ENCODE measurements at places on chromosomes 1 and 21.
A peak's percentile ranks its signal among the peaks of the same experiment; 100 is the strongest.

- no peak for DNase-seq
Measured at GRCh38 chr1:12094180-12094579, 31.1 kb downstream of the TNFRSF8 start.

DNA sequence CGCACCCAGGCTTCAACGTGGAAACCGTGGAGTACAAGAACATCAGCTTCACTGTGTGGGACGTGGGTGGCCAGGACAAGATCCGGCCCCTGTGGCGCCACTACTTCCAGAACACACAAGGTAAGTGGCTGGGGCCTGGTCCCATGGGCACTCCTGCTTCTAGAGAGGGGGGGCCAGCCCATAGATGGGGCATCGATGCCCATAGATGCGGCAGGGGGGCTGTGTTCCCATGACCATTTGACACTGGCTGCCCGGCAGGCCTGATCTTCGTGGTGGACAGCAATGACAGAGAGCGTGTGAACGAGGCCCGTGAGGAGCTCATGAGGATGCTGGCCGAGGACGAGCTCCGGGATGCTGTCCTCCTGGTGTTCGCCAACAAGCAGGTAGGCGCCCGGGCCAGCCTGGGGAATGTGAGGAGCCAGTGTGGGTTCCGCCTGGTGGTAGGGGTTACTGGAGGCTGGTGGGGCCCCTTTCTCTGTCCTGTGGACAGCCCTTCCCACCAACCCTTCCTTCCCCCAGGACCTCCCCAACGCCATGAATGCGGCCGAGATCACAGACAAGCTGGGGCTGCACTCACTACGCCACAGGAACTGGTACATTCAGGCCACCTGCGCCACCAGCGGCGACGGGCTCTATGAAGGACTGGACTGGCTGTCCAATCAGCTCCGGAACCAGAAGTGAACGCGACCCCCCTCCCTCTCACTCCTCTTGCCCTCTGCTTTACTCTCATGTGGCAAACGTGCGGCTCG lies 5.6 kb downstream of the C1orf35 start:
- DNase-seq = no peak

DNA sequence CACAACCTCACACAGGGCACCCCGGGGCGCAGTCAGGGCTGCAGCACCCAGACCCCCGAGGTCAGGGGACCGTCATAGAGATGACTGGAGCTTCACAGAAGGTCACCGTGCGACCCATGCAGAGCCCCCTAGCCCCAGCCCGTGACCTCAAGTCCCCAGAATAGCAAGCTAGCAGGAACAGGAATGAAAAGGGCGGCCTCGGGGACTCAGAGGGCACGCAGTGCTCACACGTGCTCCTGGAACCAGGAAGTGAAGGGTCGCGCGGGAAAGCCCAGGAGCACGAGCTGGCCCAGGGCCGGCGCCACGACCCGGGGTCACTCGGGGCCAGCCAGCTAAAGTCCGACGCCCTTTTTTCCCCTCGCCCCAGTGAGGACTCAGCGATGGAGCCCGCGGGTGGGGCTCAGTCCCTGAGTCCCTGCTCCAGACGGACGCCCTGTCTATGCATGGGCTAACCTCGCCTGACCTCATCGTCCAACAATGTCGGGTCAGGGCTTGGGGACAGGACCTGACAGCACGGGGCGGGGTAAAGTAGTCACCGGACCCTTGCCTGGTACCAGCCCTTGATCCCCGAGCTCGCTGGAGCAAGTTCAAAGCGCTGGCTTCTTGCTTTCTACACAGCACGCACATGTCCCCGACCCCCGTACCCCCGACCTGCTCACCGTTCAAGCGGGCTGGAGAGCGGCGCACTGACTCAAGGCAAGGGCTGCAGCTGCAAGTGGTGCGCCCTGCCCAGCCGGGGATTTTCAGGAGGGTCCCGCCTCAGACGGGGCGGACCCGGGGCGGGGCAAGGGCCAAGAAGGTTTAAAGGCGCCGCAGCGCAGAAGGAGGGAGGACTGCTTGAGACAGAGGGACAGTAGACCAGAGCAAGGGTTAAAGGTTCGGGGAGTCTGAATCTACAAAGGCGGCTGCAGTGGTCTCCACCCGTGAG lies at the start of gene TAGLN2:
TSS of gene TAGLN2 (minus strand) at position 717 of the 928 bp plus-strand sequence. CDS start 4,998 bp downstream, outside the sequence.
- DNase-seq = peak; percentile 98

GRCh38 chr1:21706151-21706835 lies 37.1 kb upstream of the RAP1GAP start:
- DNase-seq = no peak

DNA sequence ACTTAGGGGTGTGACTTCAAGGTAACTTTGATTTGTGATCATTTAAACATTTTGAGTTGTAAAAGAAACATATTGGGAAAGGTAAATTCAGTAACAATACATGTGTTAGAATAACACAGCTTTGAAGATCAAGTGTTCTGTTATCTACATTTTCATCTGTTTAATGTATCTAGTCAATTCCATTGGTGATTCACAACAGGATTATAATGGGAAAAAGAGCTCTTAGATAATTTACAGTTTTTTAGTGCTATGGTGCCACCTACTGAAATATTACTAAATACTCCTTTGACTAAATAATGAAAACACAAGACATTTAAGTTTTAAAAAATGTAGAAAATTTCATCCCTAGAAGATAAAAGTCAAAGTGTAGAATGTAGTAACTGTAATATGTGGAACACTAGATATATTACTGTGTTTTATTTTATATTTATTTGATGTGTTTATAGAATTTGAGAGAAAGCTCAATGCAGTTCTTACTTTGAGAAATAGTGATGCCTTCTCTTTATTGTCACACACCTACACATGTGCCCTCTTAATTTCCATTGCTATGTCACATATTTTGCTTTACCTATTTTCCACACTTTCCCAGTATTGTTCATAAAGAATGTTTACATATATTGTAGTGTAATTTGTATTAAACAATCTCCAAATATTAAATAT lies 47.4 kb downstream of the PTPRC start:
- DNase-seq = peak; percentile 68

DNA sequence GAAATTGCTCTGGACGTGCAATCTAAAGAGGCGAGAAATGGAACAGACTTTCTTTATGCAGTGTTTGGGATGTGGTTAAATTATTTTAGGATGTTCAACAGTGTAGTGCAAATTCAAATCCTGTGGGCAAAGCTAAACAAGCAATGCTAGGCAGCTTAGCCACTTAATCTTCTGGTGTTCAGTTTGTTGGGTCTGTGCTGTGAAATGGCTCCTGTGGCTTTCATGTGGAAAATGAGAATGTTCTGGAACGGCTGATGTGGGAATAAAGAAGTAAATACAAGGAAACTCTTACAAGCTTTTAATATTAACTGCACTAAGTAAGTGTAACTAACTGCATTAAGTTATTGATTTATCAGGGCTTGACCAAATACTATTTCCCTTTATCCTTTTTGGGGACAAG lies 766.6 kb downstream of the ADGRL2 start:
- DNase-seq = no peak

GRCh38 chr1:232291681-232292080 lies 338.3 kb downstream of the SIPA1L2 start:
- no peak for DNase-seq

DNA sequence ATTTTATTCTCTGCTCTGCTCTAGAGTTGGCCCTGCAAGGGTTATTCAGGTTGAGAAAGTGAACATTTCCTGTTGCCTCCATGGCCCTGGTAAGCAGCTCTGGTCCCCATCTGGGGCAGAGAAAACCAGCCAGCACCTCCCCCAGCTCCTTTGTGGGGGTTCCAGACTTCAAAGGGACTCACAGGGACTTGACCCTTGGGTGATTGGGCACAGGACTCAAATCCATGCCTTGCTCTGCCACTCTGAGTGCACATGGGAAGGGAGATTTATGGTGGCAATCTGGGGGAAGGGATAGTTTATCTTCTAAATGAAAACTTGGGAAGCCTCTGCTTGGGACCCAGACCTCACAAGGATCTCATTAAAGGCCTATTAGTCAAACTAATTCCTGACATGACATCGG lies 212.8 kb downstream of the FOXD2 start:
- DNase-seq = no peak

GRCh38 chr1:201229771-201230635 lies 39.4 kb downstream of the IGFN1 start:
- no peak for DNase-seq

DNA sequence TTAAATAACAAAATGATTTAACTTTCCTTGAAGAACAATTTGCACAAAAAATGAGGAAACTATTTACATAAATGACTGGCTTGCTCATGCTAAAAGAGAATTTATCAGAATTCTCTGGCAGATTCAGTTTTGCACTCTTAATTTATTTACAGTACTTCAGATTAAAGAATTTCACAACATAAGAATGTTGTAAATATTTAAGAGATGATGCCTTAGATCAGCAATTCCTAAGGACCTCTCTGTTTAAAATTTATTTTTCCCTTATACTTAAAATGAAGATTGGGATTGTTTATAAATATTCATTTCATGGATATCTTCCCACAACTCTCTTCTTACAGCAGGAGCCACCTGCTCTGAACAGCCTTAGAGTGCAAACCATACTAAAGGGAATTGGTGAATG lies 120.8 kb downstream of the OLFM3 start:
- DNase-seq = no peak

DNA sequence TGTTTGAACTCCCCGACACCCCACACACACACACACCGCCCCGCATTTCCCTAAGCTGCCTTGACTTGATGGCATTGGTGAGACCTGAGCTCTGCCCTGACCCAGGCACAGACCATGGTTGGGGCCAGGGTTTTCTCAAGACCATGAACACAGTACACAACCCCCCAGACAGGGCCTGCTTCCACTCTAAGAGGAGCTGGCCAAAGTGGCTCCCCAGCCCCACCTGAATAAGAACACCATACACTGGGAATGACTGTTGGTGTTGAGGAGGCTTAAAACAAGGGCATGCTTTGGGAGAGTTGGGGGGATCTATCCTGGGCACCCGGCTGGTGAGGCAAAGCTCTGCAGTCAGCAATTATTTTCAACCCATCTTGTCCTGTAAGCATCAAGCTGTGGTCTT lies 77.6 kb upstream of the SYT6 start:
- DNase-seq = no peak

Measured in umbilical cord (tissue), 2 donors.